Left ventricle myocardium inferior (tissue), 1 donor: ENCODE measurements at places on chromosomes 2 and 18. TPM values are rescaled to one million over a fixed set of nuclear protein-coding genes. Genes with fewer than 3 reads are reported as not detected.

The SLC40A1 gene
- 44.0 TPM for total RNA-seq

The WNT6 gene
- 1.0 TPM for total RNA-seq

The DSEL gene
- 1.6 TPM for total RNA-seq

The CDKL4 gene
- total RNA-seq = 0.66 TPM

The NTSR2 gene
- not detected for total RNA-seq

The IL36G gene
- not detected for total RNA-seq

The TPRKB gene
- total RNA-seq = 30.6 TPM

The SRD5A2 gene
- total RNA-seq = not detected

The UGT1A4 gene
- total RNA-seq = not detected

The MPP4 gene
- total RNA-seq = not detected

The DAW1 gene
- 0.19 TPM for total RNA-seq

The SCG2 gene
- total RNA-seq = 0.19 TPM

The MXD1 gene
- total RNA-seq = 3.5 TPM

The BUB1 gene
- 0.66 TPM for total RNA-seq

The OTOS gene
- not detected for total RNA-seq

The TBR1 gene
- total RNA-seq = not detected

The ACMSD gene
- not detected for total RNA-seq

The VWC2L gene
- total RNA-seq = not detected
